ENCODE measurements at places on chromosomes 2 and 18.

DNA sequence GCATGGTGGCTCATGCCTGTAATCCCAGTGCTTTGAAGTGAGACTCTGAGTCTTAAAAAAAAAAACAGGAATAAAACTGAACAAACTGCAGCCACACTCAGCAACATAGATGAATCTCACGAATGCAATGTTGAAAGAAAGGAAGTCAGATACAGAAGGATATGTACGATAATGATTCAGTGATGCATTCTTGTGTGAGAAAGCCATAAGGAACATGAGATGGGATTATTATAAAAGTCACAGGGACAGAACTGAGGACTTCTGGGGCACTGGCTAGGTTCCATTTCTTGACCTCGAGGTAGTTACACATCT lies 56.9 kb upstream of the SMAD2 start:
- no peak for DNase-seq

- no peak for DNase-seq
These were observed 283.6 kb downstream of the DYSF start for GRCh38 chr2:71736986-71737385.

GRCh38 chr2:8626572-8626971 lies 55.3 kb upstream of the ID2 start:
- DNase-seq: no peak

DNA sequence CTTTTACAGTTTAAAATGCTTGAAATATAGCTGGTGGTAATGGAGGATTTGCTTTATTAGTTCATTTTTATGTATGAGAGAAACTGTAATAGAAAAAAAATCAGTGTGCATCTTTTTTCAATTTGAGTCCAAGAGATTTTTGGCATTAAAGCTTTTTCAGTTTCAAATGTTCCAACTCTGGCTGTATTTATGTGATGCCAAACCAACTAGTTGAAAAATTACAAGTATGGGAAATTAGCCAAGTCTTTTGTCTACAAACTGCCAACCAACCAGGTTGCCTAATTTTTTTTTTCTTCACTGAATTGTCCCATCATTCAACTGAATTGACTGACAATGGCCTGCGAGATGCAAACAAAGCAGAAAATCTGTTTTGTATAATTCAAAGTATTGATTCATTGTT lies 95.7 kb downstream of the ICOS start:
- no peak for DNase-seq

DNA sequence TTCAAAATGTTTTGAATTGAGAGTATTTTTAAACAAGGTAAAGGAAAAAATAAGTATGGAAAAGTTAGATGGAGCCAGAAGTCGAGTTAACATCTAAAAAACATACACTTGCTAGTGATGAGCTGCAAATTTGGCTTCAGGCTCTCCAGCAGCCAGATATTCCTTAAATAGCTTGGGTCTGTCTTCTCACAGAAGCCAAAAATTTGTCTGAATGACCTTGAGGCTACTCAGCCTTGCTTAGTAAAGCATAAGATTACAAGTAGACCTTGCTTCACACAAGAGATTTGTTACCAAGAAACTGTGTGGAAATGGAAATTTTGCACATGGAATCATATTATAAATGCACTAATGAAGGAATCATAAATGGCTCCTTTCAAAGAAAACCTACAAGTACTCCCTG lies 40.8 kb upstream of the GRB14 start:
- no peak for DNase-seq

DNA sequence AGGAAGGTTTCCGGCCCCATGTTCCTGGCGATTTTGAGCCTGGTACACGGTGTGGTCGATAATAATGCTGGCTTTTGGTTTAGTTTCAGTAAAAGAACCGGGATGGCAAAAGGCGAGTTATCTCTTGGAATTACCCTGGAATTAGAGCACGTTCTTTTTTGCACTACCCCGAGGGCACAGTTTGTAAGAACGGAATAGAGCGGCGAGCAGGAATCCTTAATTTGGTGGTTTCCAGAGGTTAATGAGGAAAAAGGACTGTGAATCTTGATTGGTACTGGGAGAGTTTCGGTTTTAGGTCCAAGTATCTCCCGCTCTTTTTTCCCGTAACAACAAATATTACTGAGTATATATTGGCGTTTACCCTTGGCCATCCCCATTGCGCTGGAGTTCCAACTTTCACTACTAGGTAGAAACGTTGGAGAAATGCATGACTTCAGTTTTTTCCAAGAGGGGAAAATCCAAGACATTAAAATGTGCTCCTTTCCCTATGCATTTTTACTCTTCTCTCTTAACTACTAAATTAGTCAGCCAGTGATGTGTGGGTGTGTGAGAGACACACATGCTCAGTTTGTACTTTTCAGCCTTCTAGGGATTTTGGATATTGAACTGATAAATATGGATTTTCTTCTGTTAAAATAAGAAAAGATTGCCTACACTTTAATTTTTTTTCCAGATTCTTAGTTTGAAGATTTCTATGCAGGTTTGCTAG lies 160.8 kb downstream of the AGPS start:
- DNase-seq: no peak

GRCh38 chr18:76255070-76255683 lies 239.9 kb downstream of the ZNF516 start:
- no peak for DNase-seq

DNA sequence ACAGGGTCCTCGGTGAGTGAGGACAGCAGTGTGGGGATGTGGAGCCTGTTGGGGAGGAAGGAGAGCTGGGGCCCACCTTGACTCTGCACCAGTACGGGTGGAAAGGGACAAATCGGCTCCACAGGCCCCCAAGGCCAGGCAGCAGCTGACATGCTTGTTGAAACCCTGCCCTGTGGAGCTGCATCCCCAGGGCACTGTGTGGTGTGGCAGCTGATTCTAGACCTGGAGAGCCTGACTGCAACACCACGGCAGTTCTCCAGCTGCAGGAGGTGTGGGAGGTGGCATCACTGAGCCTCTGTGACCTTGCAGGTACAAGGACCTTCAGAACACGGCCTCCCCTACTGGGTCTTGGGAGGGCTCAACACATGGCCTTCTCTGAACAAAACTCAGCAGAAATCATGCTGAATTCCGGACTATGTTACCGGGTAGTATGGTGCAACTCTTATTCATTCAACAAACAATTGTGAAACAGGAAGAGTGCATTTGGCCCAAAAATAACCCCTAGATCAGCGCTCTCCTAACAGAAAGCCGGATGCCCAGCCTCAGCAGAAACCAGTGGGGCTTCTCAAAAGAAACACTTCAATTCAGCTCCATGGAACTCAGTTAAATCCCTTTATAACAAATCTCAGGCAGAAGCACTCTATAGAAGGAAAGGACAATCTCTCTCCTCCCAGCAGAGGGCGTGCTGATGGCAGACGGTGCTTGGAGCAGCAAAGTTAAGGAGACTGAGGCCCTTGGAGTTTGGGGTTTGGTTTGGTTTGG lies 104.4 kb upstream of the SALL3 start:
- no peak for DNase-seq

DNA sequence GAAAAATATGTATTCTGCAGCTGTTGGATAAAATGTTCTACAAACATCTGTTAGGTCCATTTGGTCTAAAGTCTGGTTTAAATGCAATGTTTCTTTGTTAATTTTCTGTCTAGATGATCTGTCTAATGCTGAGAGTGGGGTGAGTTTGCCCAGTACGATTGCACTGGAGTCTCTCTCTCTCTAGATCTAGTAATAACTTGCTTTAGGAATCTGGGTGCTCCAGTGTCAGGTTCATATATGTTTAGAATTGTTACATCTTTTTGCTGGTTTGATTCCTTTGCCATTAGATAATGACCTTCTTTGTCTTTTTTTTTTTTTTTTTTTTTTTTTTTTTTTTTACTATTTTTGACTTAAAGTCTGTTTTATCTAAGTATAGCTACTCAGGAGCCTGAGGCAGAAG lies 10.4 kb downstream of the GCC2 start:
- no peak for DNase-seq

DNA sequence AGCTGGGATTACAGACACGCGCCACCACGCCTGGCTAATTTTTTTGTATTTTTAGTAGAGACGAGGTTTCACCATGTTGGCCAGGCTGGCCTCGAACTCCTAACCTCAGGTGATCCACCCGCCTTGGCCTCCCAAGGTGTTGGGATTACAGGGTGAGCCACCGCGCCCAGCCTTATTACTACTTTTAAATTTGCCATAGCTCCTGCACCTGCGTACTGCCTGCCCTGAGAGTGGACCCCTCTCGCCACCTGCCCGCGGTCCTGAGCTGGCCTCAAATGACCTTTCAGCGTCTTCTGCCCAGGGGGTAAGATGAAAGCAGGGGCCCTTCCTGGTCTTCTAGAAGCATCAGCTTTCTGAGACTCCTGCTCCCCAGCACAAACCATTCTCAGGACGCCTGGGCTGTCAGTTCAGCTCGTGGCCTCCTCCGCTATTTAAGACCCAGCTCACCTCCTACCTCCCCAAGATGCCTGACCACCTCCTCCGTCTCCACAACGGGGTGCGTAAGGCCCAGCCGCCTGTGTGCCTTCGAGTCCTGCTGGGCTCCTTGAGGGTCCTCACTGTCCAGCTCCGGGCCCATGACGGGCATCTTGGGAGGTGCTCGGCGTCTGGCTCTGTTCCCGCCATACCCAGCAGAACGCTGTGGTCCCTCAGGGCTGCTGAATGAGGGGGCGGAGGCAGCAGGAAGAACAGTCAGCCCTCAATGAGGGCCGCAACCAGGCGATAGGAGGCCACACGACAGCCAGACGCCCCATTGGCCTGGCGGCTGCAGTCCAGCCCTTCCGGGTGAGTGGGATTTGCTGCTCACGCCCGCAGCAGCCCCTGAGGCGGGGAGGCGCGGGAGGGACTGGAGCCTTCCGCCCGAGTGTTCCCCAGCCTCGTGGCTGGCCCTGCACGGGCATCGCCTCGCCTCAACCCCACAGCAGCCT lies 266.6 kb downstream of the TFCP2L1 start:
- peak; percentile 36 for DNase-seq

GRCh38 chr2:227503433-227504406 lies 31.8 kb downstream of the AGFG1 start:
- DNase-seq: no peak

GRCh38 chr2:69703189-69703588 lies 38.7 kb upstream of the ANXA4 start:
- DNase-seq: no peak

GRCh38 chr2:144522897-144523595 lies 3.1 kb upstream of the ZEB2 start:
- DNase-seq: no peak
